ENCODE measurements at places on chromosomes 6 and 20.

DNA sequence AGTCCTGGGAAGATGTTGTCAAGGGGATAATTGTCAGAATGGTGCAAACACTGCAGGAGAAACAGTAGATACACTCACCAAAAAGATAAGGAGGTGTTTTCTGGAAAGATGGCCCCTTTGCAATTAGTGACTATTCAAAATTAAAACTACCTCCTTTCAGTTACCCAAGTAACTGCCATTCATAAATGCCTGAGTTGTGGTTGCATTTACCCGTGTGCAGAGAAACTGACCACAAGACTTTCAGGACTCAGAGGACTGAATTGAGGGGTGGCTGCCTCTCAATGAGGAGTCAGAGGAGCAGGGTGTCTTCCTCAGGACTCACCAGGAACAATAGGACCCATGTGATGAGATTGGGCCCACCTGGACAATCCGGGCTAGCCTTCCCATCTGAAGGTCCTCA is 39.0 kb downstream of the GCM1 start:
- DNase-seq, result no peak

DNA sequence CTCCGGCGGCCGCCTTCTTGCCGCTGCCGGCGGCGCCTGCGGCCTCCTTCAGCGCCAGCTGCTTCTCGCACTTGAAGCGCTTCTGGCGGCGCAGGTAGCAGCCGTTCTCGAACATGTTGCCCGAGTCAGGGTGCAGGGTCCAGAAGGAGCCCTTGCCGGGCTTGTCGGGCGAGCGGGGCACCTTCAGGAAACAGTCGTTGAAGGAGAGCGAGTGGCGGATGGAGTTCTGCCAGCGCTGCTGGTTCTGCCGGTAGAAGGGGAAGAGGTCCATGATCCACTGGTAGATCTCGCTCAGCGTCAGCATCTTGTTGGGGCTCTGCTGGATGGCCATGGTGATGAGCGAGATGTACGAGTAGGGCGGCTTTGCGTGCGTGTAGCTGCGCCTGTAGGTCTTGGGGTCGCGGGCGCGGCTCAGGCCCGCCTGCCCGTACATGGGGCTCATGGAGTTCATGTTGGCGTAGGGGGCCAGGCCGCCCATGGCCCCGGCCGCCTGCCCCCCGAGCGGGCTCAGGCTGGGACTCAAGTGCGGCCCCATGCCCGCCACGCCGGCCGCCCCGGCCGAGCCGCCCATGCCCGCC is 1.9 kb downstream of the FOXA2 start:
- DNase-seq, result no peak

GRCh38 chr20:23257848-23258746 is 92.5 kb upstream of the NXT1 start:
- no peak for DNase-seq

GRCh38 chr6:170058878-170059485 is 231.9 kb downstream of the DLL1 start:
- DNase-seq, result no peak

DNA sequence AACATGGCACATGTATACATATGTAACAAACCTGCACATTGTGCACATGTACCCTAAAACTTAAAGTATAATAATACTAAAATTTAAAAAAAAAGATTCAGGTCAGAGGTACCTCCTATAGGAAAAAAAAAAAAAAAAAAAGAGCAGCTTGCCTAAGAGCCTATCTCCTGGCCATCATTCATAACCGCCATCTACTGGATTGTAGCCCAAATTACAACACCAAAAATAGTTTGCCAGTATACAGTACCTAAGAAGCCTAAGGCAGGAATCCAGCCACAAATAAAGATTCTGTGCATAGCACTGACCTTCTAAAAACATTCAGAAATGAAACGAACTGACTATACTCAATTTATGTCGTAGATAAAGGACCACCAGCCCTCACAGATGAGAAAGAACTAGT is 438.4 kb upstream of the ADGRB3 start:
- DNase-seq, result peak; percentile 9

DNA sequence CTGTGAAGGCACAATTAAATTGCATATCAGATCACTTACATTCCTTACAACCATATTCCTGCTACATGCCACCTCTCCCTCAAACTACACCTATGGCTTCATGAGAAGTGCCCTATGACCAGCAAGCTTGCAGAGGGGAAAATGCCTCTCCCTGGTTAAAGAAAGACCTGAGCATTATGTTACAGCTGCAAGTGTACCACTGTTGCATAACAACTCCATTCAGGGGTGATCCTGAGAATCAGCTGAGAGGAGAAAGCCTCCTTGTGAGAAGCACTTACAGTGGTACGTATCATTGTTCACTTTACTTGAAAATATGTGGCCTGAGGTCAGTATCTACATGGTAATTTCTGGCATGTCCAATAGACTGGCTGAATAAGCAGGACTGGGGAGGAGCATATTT is 20.0 kb downstream of the PDSS2 start:
- DNase-seq, result no peak

- peak; percentile 60 for DNase-seq
These were observed 610.3 kb downstream of the RNF144B start for GRCh38 chr6:18997375-18997826.

GRCh38 chr6:157069585-157069984 is 253.7 kb downstream of the TMEM242 start:
- DNase-seq, result no peak

- DNase-seq, result no peak
These were observed 46.3 kb upstream of the ECHDC1 start for GRCh38 chr6:127389706-127390105.

DNA sequence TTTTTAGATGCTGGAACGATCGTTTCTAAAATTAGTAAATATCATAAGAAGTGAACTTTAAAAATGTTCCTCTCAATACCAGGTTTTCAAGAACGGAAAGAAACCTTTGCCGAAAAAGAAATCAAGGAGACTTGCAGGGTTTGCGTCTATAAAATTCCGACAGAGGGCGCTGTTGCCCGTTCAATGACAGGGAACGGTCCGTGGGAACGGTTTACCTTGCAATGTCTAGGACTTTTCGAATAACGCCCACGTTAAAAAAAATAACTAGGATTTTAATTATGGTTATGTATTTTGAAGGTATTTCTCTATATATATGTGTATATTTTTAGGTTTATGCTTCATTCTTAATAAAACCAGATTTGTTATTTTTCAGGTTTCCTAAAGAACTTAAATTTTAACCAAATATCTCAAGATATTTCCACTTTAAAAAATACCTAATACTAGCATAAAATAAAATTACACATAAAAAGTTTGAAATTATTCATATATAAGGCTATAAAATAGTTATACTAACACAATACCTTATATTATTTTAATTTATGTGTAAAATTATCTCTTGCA is 2.5 kb upstream of the TFAP2B start:
- DNase-seq, result peak; percentile 90

Measured in WERI-Rb-1 (cell line).